ENCODE measurements at places on chromosomes 3 and 15. TPM values are rescaled to one million over a fixed set of nuclear protein-coding genes. Genes with fewer than 3 reads are reported as not detected.
A peak's percentile ranks its signal among the peaks of the same experiment; 100 is the strongest.

DNA sequence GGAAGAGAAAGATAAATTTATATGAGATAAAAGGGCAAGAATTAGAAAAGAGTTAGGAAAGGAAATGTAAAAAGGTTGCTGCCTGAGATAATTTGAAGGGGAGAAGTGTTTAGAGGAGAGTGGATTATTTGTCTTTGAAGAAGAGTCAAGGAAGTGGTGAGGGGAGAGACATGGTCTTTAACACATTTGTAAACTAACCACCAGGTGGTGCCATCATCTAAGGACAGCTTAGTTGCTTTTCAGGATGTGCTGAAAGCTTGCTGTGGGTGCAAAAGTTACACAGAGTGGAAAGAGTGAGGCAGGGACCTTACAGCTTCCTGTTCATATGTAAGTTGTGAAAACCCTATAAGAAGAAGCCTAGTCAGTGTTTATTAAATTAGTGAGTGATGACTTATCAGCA, 114.1 kb upstream of the DNAJC19 start:
- peak; percentile 7 for DNase-seq

GRCh38 chr3:50340448-50341329, at the start of gene RASSF1:
RASSF1 (minus strand) TSS chr3:50340836; CDS start chr3:50340805, 31 bp downstream.
- DNase-seq: no peak

DNA sequence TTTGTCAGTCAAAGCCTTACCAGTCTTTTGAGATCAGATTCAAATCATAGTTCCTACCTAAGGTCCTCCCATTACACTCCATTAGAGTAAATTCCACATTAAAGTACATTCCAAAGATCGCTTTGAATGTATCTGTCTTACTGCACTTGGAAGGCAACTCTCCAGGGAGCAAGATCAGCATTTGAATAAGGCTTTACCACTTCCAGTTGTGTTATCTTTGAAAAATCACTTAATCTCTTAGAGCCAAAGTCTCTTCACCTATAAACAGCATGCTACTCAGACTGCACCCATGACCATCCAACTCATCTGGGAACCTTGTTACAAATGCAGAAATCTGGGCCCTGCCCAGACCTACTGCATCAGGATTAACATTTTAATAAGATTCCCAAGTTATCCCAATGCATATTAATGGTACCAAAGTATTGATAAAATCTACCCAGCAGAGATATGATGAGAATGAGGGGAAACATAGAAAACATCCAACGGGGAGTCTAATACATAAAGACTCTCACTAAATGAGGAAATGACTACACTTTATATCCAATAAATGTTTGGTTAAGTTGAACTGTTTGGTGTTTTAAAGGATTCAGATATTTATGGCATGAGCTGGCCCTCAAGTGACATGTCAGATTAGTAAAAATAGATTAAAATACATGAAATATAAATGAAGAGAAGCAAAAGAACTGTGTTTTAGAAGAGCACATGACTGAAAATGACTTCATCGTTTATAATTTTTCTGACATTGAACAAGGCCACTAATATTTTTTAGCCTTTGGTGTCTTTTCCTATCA, 75.9 kb downstream of the TNIK start:
- no peak for DNase-seq

- DNase-seq: peak; percentile 43
Observed at GRCh38 chr15:70252056-70252950, 154.6 kb upstream of the TLE3 start.

DNA sequence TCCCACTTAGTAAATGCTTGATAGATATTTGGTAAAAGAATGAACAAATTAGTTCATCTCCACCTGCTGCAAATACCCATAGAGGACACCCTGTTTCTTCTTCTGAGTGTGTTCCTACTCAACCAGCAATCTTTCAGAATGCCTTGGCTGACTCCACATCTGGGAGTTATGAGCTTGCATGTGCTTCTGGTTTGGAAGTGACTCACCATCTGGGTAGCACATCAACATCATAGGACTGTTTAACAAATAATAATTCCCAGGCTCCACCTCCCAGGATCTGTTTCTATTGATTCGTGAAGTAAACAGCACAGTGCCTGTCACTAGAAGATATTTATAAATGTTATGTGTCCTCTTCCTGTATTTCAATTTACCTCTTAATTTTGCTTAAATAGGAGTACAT, 580.1 kb downstream of the ROBO2 start:
- DNase-seq: no peak

DNA sequence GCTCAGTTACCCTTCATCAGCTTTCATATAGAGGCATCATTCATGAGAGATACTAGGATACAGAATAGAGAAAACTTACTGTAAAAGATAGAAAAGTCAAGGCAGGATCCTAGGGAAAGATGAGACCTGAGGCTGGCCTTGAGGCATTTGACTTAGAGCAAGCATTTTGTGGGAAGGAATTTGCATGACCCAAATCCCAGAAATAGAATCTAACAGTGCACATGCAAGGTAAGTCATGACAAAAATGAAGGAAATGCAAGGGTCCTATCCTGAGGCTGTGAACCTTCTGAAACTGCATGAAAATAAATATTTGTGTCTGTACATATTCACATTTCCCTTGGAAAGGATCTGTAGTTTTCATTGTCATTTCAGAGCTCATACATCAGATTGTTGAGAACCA, 122.3 kb downstream of the HCN4 start:
- DNase-seq: no peak

DNA sequence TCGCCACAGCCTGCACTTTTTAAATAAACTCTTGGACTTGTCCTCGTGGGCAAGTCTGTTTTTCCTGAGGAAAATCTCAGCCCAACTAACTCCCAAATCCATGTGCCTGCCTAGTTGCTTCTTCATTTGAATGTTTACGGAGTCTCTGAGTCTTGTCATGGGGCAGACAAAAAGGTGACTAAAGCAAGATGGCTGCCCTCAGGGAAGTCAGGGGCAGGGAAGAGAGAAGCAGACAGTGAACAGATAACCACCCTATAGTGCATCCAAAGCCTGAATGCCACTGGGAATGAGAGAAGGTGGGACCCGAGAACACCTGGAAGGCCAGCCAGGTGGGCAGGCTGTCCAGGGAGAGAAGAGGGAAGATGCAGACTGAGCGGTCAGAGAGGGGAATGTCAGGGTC, 21.4 kb downstream of the CCDC12 start:
- DNase-seq: no peak

DNA sequence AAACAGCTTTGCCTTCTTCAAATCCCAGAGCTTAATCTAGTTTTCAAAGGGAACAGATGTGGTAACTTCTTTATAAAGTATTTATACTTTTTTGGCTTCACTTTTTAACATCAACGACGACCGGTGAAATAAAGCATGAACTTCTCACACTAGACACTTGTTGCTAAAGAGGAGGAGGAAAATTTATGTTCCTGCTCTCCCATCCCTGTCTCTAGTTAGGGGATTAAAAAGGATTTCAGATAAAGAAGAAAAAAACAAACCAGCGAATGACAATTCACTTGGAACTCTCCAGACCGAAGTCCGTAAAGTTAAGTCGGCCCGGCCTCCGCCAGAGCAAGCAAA, 672 bp downstream of the NEDD4 start:
- no peak for DNase-seq

- no peak for DNase-seq
Observed at GRCh38 chr15:77476995-77477394, 56.3 kb downstream of the HMG20A start.

DNA sequence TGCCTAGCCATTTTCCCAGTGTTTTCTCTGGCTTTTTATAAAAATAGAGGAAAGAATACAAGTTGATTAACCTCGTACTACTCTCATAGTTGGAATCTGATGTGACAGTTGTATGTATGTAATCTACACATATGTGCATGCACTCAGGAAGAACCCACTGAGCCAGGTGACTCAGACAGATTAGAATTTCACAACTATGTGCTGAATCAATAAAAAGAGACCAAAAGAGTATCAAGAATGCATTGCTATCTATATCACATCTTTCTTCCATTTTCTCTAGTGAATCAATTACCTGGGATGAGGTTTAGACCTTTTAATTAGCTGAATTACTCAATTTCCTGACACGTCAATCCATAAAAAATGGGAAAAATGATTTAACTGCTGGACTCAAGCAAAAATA, 319.3 kb upstream of the ATP10A start:
- no peak for DNase-seq

DNA sequence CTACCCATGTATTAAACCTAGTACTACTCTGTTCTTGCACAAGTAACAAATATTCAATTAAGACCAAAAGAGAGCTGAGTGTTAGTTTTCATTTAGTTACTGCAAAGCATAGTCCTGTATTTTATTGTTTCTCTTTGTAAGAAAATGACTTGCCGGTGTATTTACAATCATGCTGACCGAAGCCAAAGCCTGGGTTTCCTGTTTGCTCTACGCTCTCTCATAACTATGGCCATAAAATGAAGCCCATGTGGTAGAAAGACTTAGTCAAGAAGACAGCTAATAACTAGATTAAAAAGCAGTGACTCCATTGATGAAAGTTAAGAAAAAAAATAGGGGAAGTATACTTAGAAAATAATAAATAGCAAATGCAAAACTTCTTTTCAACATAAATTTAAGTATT, 479.9 kb downstream of the CNTN4 start:
- DNase-seq: no peak

DNA sequence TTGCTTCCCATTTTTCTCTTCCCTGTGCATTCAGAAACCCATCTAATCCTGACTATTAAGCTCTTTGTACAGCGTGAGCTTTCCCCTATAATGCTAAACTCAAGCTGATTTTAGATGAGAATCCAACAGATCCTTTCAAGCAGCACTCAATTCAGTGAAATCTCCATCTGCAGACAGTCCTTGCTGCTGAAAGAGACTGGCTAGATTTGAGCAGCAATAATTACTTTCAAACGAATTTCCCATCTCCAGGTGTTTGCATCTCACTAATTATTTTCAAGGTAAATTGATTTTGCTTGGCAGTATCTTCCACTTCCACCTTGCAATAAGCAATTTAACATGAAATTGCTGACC, 49.5 kb upstream of the SLC7A14 start:
- DNase-seq: no peak

GRCh38 chr3:41418961-41419691, 219.8 kb downstream of the CTNNB1 start:
- peak; percentile 32 for DNase-seq

DNA sequence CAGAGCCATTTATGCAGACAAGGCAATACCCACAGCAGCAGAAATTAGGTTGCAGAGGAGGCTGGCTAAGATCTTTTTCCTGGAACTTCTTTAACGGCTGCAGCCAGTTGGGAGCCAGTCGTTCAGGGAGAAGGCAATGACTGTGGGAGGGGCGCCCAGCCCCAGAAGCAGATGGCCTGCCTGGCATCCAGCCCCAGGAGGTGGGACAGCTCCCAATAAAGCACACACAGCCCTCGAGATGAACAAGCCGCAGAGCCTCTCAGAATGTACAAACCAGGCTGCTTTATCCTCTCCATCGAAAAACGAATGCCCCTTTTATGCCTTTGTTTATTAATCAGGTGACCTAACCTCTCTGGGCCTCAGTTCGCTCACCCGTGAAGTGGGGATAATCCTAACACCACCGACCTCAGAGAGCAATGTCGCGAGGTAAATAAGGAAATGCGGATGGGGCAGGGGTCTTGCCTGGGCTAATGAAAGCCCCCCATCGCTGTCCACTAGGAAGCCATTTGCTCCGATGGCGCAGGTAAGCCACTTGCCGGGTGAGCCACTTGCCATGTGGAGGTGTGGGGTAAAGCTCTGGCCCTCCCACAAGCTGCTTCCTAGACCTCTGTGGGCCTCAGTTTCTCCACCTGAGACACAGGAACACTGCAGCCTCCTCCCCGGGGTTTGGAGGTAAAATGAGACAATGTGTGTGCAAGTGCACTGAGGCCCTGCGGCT, 35.8 kb downstream of the MGLL start:
- DNase-seq: no peak

GRCh38 chr3:130758624-130759369, 12.2 kb upstream of the PIK3R4 start:
- no peak for DNase-seq

DNA sequence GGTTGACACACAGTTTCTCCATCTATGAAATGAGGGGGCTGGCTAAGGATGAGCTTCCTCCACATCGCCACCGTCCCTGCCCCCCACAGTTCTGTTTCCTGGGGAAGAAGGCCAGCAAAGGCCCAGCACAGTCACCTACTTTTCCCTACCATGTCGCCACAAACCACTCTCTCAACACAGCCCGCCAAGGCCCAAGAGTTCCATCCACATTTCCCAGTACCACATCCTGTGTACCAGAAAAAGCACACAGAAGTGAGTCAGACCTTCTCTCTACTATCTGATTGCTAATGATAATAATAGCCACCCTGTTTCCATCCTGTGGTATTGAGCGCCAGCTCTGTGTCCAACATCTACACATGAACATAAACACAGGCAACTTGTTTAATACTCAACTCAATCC, 30.3 kb upstream of the C15orf39 start:
- DNase-seq: peak; percentile 91

- peak; percentile 40 for DNase-seq
Observed at GRCh38 chr3:31364711-31365110, 168.0 kb upstream of the STT3B start.

- no peak for DNase-seq
Observed at GRCh38 chr3:154517404-154517803, 87.4 kb upstream of the GPR149 start.

Gene CCDC191
- total RNA-seq: 4.0 TPM

Gene CCDC32
- 13.7 TPM for total RNA-seq

Gene TPRG1
- total RNA-seq: 0.11 TPM

Gene SIDT1
- not detected for total RNA-seq

Gene CFAP91
- total RNA-seq: not detected

Gene GP9
- total RNA-seq: not detected

Gene TIMP4
- total RNA-seq: not detected

Gene TGM4
- 0.33 TPM for total RNA-seq

Gene ARNT2
- 0.51 TPM for total RNA-seq

Gene PLSCR5
- not detected for total RNA-seq

Gene SLC28A1
- total RNA-seq: not detected

Gene SLC2A2
- not detected for total RNA-seq
